ENCODE measurements at places on chromosomes 12 and 14. TPM values are rescaled to one million over a fixed set of nuclear protein-coding genes. Genes with fewer than 3 reads are reported as not detected.

The DPF3 gene
- polyA plus RNA-seq, result 5.0 TPM

The CEBPE gene
- polyA plus RNA-seq, result not detected

The KRT83 gene
- not detected for polyA plus RNA-seq

The HCAR2 gene
- polyA plus RNA-seq, result not detected

The IAPP gene
- polyA plus RNA-seq, result not detected

The UNC79 gene
- polyA plus RNA-seq, result 10.4 TPM

The BCDIN3D gene
- 2.3 TPM for polyA plus RNA-seq

The GALNT16 gene
- 23.2 TPM for polyA plus RNA-seq

The RHNO1 gene
- 14.8 TPM for polyA plus RNA-seq

The LRFN5 gene
- 39.3 TPM for polyA plus RNA-seq

The KRT73 gene
- polyA plus RNA-seq, result not detected

The FOXG1 gene
- not detected for polyA plus RNA-seq

The GPRC5D gene
- not detected for polyA plus RNA-seq

The GZMH gene
- not detected for polyA plus RNA-seq

The PTCSC3 gene
- polyA plus RNA-seq, result not detected

The OAS2 gene
- 0.34 TPM for polyA plus RNA-seq

The ACACB gene
- polyA plus RNA-seq, result 2.9 TPM

The PLEKHD1 gene
- 46.0 TPM for polyA plus RNA-seq

The PIWIL1 gene
- polyA plus RNA-seq, result not detected

The NRXN3 gene
- polyA plus RNA-seq, result 113 TPM

The KRT8 gene
- polyA plus RNA-seq, result not detected

The ISM2 gene
- not detected for polyA plus RNA-seq

The CISTR gene
- polyA plus RNA-seq, result not detected

The MYF5 gene
- not detected for polyA plus RNA-seq

The DTX1 gene
- polyA plus RNA-seq, result 13.5 TPM

The SAMD15 gene
- 37.8 TPM for polyA plus RNA-seq

The RBP5 gene
- polyA plus RNA-seq, result 1.4 TPM

The P2RX7 gene
- polyA plus RNA-seq, result 1.5 TPM

The CIROP gene
- not detected for polyA plus RNA-seq

The CATSPERB gene
- polyA plus RNA-seq, result not detected

The APOLD1 gene
- polyA plus RNA-seq, result 1.4 TPM

The EP400 gene
- polyA plus RNA-seq, result 4.6 TPM

The RD3L gene
- 3.6 TPM for polyA plus RNA-seq

The CPM gene
- polyA plus RNA-seq, result not detected

The FAM222A gene
- 45.3 TPM for polyA plus RNA-seq

The RAD52 gene
- polyA plus RNA-seq, result 4.4 TPM

All from Purkinje cell (primary cell).